ENCODE measurements at places on chromosomes 3 and 15. TPM values are rescaled to one million over a fixed set of nuclear protein-coding genes. Genes with fewer than 3 reads are reported as not detected.

- DNase-seq, result no peak
Measured at GRCh38 chr15:73723191-73723590, 30.0 kb downstream of the INSYN1 start.

- DNase-seq, result no peak
Measured at GRCh38 chr3:132606085-132606484, 9.0 kb downstream of the ACKR4 start.

DNA sequence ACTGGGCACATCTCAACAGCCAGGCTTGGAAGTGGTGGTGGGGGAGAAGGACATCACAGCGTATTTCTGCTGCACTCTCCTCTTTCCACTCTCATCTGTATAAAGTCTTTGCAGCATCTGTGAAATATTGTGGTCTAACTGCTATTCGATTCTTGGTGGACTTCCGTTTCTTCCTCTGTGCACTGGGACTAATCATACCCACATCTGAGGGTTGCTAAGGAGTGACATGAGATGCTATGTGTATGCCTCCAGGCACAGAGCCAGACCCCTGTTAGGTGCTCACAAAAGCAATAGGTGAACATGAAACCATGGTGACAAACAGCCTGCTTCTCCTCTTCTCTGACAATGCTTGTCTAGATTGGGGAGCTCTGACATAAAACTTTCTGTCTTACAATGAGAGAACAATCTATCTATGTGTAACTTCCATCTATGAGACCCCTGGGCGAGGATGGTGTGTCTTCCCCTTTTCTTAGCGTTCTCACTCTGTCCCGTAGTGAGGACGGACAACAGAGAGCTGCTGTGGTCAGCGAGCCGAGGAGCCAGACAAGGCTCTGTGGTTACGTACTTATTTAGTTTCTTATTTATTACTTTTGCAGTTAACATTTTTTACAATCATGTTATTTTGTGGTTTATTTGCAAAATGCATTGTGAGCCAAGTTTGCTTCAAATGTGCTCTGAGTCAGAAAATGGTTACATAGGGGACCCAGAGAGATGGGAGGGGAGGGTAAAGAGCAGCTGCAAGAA lies 196.7 kb upstream of the TPRG1 start:
- DNase-seq, result no peak

DNA sequence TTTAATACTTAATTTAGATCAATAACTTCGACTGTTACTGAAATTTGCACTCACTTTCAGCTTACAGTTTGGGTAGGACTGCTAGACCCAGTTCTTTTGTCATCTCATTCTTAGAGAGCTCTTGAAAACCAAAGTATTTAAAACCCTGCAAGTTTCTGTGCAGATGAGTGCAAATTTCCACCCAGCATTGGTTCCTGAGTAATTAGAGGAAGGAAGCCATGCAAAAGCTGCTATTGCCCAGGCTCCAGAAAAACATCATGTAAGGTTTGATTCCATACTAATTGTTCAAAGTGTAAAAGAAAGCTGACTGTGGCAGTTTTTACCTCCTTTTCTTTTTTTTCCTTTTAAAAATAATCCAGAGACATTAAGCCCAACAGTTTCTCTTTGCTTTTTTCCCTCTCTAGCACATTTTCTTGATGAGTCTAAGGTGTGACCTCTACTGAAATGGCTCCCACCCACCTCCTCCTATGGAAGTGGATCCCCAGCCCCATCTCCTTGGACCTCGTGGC lies 30.3 kb downstream of the ABHD2 start:
- no peak for DNase-seq

- no peak for DNase-seq
Measured at GRCh38 chr3:193911784-193912340, 224.1 kb upstream of the HES1 start.

GRCh38 chr3:99551520-99551919 lies 86.9 kb upstream of the COL8A1 start:
- DNase-seq, result no peak

DNA sequence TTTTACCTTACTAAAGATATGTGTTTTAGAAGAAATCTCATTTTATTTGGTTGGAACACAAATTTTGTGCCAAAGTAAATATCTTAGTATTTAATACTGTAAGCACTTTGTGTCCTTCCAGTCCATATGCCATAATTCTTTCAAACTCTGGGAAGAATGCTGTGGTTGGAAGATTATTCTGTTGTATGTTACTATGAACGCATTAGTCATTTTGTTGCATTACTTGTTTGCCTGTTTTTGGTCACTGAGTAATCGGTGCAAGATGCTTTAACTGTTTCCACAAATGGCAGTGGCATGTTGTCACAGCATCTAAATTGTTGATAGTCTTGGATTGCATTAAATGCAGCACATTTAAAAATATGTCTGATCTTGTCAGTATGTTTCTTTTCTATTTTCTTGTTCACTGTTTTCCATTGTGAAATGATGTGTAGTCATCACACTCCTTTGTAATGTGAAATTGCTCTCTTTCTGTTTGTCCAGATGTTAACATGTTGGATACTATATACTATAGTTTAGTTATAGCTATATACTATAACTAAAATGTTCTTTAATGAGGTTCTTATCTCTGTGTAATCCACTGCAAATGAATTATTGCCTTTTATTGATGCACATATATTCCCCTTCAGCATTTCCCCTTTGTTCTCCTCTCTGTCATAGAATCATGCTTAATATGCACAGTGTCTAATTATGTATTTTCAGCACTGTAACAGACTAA lies 89.9 kb upstream of the FLNB start:
- no peak for DNase-seq

DNA sequence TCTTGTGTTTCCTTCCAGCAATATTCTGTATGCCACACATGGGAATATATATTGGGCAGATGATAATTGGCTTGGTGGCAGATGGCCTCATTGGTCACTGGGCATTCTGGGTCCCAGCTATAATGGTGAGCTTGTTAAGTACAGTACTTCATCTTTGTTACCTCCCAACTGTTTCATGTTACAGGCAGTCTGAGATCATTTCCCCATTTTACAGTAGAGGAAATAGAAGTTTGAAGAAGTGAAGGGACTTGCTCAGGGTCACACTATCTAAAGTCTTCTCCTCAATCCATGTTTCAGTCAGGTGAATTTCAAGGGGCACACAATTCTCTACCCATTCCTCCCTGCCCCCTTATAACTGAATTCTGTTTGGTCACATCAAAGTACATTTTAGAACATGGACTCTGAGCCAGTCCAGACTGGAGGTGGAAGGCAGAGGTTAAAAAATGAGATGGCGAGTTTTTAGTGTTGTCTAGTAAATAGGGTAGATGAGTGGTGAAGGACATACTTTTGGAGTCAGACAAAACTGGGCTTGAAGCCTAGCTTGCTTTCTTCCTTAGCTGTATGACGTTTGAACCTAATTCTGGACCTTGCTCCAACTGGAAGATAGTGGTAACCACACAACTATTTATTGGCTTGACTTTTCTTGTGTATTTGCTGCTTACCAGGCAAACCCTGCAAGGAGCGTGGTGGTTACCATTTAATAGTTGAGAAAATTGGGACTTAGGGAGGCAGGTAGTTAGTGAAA lies 2.5 kb downstream of the EEFSEC start:
- DNase-seq, result no peak

GRCh38 chr3:46719044-46719565 lies 1.4 kb upstream of the PRSS50 start:
- no peak for DNase-seq

DNA sequence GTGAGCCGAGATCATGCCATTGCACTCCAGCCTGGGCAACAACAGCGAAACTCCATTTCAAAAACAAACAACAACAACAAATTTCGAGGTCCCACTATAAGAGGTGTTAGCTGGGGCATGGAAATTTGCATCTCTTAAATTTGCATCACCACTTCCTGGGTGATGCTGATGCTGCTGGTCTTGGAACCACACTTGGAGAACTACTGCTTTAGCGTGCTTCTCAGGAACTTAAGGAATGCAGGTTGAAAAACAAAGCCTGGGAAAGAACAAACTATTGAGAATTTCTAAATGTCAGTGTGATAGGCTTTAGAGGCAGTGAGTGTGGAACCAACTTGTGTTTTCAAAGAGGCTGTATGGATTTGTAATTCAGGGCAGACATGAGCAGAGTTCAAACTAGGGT lies 858.4 kb upstream of the ARPP21 start:
- no peak for DNase-seq

- DNase-seq, result peak; percentile 24
Measured at GRCh38 chr3:180199417-180199995, 162.8 kb upstream of the PEX5L start.

GRCh38 chr3:141405591-141405990 lies 37.3 kb downstream of the ZBTB38 start:
- DNase-seq, result no peak

- DNase-seq, result no peak
Measured at GRCh38 chr3:45332493-45332892, 55.9 kb upstream of the LARS2 start.

GRCh38 chr15:65330934-65331645 lies 26.6 kb downstream of the RNU5B-1 start:
- DNase-seq, result no peak

- no peak for DNase-seq
Measured at GRCh38 chr3:10435850-10436249, 69.5 kb downstream of the ATP2B2 start.

- no peak for DNase-seq
Measured at GRCh38 chr15:98178861-98179260, 218.4 kb downstream of the ARRDC4 start.

- no peak for DNase-seq
Measured at GRCh38 chr3:149812165-149812605, 830 bp upstream of the RNF13 start.

Gene COPG1
- 107 TPM for polyA plus RNA-seq

DNA sequence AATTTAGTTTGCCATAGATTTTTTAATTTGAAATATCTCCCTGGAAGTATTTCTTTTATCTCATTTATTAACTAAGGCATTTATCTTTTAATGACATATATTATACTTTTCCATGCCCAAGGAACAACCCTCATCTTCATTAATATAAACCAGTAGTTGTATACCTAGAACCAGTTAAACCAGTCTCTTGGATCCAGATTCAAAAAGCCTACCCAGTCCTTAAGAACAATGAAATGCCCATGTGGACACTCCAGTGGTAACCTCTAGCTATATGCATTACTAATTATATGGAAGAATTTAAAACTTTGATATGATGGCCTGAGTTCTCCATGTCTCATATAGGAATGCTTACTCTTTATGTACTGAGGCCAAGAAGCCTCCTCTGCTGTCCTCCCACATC lies 4.8 kb downstream of the SIDT1 start:
- DNase-seq, result no peak

DNA sequence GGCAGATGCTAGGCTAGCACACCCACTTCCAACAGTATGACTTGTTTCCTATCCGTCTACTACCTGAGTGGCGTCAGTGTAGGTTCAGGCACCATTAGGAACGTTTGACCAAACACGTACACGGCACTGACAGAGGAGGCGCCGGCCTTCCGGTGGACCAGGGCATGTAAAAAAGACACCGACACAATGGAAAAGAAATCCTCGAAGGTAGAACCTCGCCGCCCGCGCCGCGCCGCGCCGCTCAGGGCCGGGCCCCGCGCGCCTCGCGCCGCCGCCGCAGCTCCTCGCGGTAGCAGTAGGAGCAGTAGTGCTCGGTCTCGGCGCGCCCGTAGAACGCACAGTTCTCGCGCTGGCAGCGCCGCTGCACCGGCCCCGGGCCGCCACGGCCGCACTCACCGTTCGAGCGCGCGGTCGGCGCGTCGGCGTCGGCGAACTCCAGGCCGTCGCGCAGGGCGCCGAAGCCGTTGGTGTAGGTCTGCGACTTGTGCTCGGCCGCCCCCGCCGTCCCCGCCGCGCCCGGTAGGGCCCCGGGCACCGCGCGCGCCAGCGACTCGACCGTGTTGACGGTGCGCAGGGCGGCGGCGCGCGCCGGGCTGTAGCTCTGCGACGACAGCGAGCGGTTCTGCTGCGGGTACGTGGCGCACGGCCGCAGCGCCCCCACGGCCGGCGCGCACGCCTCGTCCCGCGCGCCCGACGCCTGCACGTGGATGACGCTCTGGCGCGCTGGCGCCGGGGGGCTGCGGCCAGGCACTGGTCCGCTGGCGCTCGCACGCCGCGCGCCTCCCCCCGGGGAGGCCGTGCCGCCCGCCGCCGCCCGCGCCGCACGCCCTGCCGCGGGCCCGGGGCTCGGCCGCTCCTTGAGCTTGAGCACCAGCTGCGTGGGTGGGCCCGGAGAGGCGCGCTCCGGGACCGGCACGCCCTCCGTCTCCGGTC lies 156.7 kb downstream of the KLF13 start:
- peak; percentile 72 for DNase-seq

Gene SPINK8
- polyA plus RNA-seq, result not detected

Gene TTC21A
- polyA plus RNA-seq, result 4.8 TPM

GRCh38 chr15:90062462-90062932 lies 39.8 kb downstream of the IDH2 start:
- DNase-seq, result peak; percentile 78
